Right cardiac atrium (tissue), 5 donors: ENCODE measurements at places on chromosomes 3 and 15.

GRCh38 chr3:16828815-16829214 is 55.9 kb upstream of the PLCL2 start:
- peak; percentile 53 for DNase-seq

- DNase-seq: no peak
These were observed 72.0 kb downstream of the FAM43A start for GRCh38 chr3:194757647-194758061.

GRCh38 chr3:134752761-134753461 is 42.1 kb upstream of the EPHB1 start:
- no peak for DNase-seq

- no peak for DNase-seq
These were observed 75.1 kb upstream of the ETV5 start for GRCh38 chr3:186184021-186184420.
